ENCODE measurements at places on chromosomes 11 and 22.

- DNase-seq, result no peak
Measured at GRCh38 chr11:119513131-119513805, 90.3 kb upstream of the THY1 start.

DNA sequence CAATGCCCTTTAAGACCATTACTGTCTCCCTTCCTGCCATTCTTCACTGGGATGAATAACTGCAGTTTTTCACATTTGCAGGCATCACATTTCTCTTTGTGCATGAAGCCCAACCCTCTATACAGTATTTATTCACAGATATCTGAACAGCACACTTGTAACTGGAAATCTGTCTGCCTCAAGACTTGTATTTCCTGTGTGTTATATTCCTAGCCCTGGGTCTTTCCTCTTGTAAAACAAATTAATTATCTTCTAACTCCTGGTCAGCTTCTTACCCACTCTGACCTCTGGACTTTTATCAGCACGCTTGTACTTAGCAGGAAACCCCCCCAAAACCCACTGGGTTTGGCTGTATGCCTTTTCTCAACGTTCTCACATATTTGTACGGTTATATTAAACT lies 2.0 kb downstream of the CSRP3 start:
- DNase-seq, result no peak

- DNase-seq, result no peak
Measured at GRCh38 chr11:9803685-9804418, 140.0 kb downstream of the SWAP70 start.

GRCh38 chr11:122781378-122782195 lies 56.7 kb upstream of the CRTAM start:
- peak; percentile 7 for DNase-seq

DNA sequence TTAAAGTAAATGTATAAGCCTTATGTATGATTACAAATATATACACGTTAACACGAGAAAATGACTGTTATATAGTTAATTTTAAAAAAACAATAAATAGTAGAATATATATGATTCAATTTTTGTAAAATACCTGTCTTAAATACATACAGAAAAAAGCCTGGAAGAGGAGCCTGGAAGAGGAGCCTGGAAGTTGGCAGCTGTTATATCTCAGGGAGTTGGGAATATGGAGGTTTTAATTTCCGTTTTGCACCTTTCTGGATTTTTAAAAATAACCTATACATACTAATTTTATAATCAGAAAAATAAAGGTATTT lies 111.6 kb downstream of the WT1 start:
- DNase-seq, result no peak

DNA sequence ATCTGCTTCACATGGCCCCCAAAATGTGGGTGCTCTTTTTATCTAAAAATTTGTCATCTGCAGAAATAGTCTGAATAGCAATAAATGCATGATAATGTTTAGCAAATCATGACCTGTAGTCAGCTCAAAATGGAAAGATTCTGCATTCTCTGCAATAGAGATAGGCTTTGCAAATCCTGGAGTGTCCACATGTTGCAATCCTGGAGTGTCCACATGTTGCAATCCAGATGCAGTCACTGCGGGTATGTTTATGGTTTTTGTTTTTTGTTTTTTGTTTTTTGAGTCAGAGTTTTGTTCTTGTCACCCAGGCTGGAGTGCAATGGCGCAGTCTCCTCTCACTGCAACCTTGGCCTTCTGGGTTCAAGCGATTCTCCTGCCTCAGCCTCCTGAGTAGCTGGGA lies 20.2 kb upstream of the LRRC32 start:
- no peak for DNase-seq

GRCh38 chr11:125263268-125263790 lies 98.8 kb downstream of the PKNOX2 start:
- DNase-seq, result no peak

GRCh38 chr11:126604461-126604860 lies 249.0 kb downstream of the ST3GAL4 start:
- DNase-seq, result no peak

DNA sequence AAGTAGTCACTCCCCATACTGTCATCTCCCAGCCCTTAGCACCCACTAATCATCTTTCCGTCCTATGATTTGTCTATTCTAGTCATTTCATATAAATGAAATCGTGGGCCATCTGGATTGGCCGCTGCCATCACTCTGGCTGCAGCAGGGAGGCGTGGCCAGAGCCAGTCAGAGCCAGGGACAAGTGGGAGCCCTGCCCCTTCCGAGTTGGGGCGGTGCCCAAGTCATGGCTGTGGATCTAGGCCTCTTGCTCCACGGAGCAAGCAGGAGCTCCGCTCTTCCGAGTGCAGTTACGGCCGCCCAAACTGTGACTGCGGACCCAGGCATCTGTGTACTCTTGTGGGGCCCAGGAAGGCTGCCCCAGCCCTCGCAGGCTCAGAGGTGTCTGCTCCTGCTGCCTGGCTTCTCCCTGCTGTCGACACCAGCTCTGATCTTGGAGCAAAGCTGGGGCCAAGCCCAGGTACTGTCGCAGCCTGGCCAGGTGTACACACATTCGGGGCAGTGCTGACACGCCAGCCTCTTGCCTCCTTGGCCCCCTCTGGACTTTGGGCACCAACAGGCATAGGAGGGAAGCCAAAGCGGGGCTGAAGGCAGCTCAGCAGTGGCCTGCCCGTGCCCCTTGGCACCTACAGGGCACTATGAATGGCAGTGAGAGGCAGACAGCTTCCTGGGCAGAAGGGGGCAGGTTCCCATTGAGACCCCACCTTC lies 8.4 kb downstream of the MRPL48 start:
- no peak for DNase-seq

DNA sequence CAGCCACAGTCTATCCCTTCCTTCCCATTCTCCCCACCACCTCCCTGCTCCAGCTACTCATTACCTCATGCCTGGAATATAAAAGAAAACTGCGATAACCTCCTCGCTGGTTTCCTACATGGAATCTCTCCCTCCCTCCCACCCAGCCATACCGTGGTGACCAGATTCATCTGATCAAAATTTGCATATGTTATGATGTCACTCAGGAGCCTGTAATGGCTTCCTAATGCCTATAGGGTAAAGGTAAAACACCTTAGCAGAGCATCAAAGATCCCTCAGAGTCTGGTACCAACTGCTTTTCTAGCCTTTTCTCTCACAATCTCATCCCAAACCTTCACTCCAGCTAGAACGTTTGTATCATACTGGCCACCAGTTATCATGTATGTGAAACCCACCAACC lies 19.6 kb downstream of the RTN4RL2 start:
- DNase-seq, result no peak

DNA sequence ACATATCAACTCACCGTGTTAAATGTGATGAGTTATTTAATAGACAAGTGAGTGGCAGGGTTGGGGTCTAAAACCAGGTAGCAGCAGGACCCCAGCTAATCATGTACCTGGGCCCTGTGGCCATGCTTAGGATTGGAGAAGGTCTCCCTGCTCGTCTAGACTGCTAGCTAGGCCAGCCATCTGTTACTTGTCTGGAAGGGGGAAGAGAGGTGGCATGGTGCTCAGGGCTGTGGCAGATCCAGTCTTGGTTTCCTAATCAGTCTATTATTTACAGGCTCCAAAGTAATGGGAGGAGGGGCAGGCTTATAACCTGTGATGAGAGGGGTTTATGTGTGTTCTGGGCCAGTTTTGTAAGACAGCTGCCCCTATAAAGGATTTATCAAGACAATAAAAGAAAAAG lies 105.9 kb downstream of the NTM start:
- no peak for DNase-seq

DNA sequence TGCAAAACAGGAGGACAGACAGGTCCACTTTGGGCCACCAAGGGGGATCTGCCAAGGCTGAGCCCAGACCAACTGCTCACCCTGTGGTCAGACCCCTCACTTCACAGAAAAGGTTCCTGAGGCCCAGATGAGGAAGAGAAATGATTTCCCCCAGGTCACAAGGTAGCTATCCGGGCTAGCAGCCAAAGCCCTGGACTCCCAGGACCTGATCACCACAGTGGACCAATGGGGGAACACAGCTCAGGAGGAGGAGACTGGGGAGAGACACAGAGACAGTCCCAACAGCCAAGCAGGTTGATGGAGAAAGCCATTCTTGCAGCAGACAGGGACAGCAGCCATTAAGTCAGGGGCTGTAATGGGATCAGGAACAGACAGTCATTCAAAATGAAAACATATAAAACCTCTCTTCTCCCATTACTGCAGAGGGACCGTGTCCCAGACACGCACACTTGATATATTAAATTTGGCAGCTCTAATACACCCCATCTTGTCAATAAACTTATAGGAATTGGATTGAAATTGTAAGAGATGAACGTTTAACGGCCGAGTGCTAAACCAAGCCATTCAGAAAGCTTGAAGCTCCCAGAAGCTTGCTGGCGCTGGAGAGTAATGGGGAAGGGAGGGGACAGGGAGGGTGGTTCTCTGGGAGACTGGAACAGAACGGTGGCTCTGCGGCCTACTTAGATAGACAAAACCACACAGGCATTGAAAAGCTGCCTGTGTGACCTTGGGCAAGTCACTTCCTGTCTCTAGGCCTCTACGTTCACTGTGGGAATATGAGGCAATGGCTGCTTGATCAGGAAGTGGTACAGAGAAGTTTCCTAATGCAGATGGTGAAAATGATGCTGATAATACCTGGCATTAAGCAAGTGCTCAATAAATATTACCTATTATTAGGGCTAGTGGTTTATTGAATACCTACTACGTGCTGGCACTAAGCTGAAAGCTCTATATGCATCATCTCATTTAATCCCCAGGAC lies 16.0 kb downstream of the ZMAT5 start:
- no peak for DNase-seq

DNA sequence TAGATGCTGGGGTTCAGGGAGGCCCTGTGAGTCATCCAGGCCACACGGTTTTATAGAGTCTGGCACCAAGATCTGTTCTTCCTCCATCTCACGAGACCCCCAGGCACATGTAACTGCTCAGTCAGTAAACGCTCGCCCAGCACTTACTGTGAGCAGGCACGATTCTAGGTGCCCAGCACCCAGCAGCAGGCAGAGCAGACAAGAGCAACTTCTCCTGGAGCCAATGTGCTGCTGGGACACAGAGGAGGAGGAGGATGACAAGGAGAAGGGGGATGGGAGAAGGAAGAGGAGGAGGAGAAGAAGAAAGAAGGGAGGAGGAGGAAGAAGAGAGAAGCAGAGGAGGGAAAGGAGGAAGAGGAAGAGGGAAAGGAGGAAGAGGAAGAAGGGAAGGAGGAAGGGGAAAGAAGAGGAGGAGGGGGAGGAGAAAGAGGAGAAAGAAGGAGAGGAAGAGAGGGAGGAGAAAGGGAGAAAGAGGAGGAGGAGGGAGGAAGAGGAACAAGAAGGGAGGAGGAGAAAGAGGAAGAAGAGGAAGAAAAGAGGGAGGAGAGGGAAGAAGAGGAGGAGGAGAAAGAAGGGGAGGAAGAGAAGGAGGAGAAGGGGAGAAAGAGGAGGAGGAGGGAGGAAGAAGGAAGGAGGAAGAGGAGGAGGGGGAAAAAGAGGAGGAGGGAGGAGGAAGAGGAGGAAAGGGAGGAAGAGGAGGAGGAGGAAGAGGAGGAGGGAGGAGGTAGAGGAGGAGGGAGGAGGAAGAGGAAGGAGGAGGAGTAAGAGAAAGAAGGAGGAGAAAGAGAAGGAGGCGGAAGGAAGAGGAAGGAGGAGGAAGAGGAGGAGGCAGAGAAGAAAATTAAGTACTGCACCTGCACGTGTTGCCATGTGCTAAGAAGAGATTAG lies 77.6 kb upstream of the RTL6 start:
- DNase-seq, result no peak

GRCh38 chr11:72013765-72014711 lies 15.3 kb downstream of the IL18BP start:
- no peak for DNase-seq

DNA sequence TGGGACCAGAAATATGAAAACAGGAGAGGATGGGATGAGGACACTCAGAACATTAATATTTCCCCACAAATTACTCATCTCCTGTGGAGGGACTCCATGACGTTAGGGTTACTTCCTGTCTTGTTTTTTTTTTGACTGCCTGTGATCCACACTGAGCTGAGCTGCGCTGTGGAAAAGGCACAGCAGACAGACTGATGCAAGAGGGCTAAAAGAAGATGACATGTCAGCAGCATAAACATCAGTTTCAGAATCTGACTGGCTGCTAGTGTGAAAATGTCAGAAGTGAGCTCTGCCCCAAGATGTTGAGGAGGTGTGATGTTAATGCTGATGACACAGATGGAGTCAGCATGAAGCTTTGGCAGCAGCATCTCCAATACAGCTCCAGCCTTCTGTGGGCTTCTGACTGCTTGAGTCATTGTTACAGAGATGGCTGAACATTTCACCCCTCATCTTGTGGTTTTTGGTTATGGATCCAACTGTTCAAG lies 286.8 kb downstream of the BLID start:
- DNase-seq, result no peak

GRCh38 chr11:68201492-68201891 lies 11.6 kb downstream of the KMT5B start:
- no peak for DNase-seq

DNA sequence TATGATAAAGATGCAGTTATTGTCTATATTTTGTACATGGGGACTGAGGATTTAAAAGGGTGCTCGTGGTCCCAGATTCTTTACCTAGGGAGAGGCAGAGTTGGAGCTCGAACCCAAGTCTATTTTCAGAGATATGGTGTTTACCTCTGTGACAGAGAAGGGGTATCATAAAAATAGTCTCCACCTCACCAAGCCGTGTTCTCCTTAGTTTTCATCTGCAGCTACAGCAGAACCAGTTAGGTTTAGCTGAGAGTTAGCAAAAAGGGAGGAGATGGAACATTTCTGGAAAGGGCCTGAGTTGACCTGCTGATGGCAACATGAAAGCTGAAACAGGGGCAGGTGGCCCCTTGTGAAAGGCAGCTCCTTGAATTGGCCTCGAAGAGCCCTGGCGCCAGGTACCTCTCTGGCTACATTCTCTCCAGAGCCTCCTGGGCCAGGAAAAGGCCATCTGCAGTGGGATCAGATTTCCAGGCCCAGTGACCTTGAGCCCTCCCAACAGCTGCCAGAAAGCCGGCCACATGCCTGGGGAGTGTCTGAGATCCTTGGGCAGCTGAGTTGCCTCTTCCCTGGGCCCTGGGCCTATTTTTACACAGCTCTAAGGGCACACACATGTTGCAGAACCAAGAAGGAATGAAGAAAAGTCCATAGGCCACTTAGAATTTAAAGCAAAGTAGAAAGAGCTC lies 136.6 kb downstream of the NAV2 start:
- no peak for DNase-seq

- no peak for DNase-seq
Measured at GRCh38 chr11:69819541-69820070, 390 bp upstream of the FGF3 start.

GRCh38 chr11:81129618-81130017 lies 1604.0 kb downstream of the FAM181B start:
- no peak for DNase-seq

DNA sequence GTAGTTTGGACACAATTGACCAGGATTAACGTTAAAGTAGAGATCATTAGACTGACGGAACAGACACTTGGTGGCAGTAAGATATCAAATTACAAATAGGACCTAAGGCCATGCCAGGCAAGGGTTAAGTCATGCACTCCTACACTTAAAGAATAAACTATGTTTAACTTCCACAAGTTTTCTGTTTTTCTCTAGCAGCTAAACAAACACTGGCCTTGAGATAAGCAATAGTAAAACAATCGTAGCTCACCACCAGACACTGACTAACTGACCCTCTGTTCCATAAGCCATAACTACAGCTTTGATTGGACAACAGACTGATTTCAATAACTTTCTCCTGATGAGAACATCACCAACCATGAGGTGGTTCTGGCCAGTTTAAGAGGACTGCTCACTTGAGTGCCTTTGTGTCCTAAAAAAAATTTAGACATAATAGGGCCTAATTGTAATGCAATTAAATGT lies 2.0 kb upstream of the CEP126 start:
- DNase-seq, result no peak

- DNase-seq, result no peak
Measured at GRCh38 chr11:133360860-133361688, 171.2 kb downstream of the OPCML start.

GRCh38 chr22:48936391-48936790 lies 891.3 kb downstream of the BRD1 start:
- DNase-seq, result no peak
